ENCODE measurements at places on chromosomes 1 and 21.

GRCh38 chr1:247551721-247552120, 2.8 kb downstream of the GCSAML start:
- H3K36me3 ChIP-seq, result no peaks in the 10 kb centered on the region
- no peak overlapping the region for H3K27ac ChIP-seq
- no peaks in the 10 kb centered on the region for H3K27me3 ChIP-seq
- DNase-seq, result no peak
- no peaks in the 10 kb centered on the region for H3K4me1 ChIP-seq
- no peak overlapping the region for H3K4me3 ChIP-seq

GRCh38 chr1:37124501-37124900, 90.2 kb upstream of the GRIK3 start:
- no peak overlapping the region for H3K4me3 ChIP-seq
- no peaks in the 10 kb centered on the region for H3K4me1 ChIP-seq
- peaks cover 4% of the 10 kb centered on the region for H3K27me3 ChIP-seq

DNA sequence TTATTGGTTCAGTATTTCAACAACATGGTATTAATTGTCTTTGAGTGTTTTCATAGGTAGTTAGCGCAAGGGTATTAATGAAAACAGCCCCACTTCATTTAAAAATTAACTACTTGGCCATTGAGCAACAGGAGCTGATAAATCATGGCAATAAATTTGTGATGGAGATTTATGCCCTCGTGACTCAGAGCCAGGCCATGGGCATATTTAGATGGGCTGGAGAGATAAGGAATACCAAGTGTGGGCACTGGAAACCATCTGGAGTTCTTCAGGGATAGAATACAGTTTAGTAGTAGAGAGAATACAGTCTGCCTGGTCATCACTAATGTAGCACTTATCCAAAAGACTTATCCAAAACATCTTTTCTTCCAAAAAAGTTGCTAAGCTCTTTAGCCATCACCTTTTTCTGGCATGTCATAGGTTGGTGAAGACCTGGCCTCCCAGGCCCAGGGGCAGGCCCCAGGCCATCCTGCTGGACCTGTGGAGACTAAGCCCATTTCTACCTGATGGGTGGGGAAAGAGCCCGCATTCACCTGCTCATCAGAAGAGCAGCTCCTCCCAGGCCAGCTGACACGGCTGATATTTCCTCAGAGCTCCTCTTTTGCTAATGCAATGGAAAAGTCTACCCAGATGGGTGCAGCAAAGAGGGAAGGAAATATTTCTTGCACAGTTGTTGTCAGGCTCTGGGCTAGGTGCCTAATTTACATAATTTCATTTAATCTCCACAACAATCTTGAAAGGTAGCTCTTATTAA, 238.0 kb downstream of the TM2D1 start:
- no peak overlapping the region for H3K4me3 ChIP-seq
- peak overlapping the region; percentile 73 for H3K27ac ChIP-seq
- no peaks in the 10 kb centered on the region for H3K36me3 ChIP-seq

GRCh38 chr1:98181036-98181764, 260.4 kb upstream of the DPYD start:
- H3K27me3 ChIP-seq, result no peaks in the 10 kb centered on the region
- H3K4me3 ChIP-seq, result no peak overlapping the region
- DNase-seq, result no peak
- H3K27ac ChIP-seq, result no peak overlapping the region
- H3K4me1 ChIP-seq, result no peaks in the 10 kb centered on the region

GRCh38 chr1:3539707-3540425, 71.4 kb downstream of the MEGF6 start:
- peaks cover 15% of the 10 kb centered on the region for H3K4me1 ChIP-seq
- H3K36me3 ChIP-seq, result no peaks in the 10 kb centered on the region
- H3K27me3 ChIP-seq, result no peaks in the 10 kb centered on the region
- H3K4me3 ChIP-seq, result no peak overlapping the region

DNA sequence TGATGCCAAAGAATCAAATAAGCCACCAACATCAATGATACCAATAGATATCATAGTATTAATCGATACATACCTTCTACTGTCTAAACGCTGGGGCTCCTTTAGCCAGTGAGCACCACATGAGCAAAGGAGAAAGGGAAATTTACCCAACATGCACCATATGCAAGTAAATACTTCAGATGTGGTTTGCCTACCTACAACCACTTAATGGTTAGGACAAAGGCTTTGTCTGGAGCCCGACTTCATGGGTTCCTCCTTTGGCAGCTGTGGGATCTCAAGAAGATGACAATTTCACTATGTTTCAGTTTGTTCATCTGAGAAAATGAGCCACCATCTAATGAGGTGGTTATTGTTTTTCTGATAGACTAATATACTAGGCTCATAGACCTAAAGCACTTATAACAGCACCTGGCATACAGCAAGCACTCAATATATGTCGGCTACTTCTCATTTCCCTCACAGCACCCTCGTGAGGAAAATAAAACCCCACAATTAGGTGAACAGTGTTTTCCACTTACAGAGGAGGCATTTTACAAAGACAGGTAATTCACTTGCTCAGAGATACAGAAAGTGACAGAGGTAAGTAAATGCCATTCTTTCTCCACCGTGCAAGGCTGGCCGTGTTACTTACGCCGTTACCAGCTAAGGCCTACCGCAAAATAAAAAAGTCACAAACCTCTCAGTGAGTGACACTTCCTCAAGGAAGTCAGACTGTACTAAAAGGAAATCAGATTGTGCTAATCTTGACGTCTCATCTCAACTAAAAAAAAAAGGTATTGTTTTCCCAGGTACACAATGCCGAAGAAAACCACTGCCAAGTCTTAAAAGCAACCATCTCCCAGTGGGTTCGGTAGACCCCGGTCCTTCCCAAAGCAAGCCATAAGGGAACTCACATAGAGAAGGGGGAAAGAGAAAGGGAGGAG, 1.6 kb downstream of the TTC13 start:
- no peak overlapping the region for H3K27ac ChIP-seq
- H3K4me1 ChIP-seq, result no peaks in the 10 kb centered on the region
- H3K4me3 ChIP-seq, result peak overlapping the region; percentile 87
- no peak for DNase-seq
- no peaks in the 10 kb centered on the region for H3K27me3 ChIP-seq
- H3K36me3 ChIP-seq, result peaks cover 15% of the 10 kb centered on the region

GRCh38 chr1:179803104-179803503, 60.0 kb downstream of the FAM163A start:
- no peaks in the 10 kb centered on the region for H3K36me3 ChIP-seq
- H3K27ac ChIP-seq, result no peak overlapping the region
- no peaks in the 10 kb centered on the region for H3K27me3 ChIP-seq
